ENCODE measurements at places on chromosomes 3 and 15.

DNA sequence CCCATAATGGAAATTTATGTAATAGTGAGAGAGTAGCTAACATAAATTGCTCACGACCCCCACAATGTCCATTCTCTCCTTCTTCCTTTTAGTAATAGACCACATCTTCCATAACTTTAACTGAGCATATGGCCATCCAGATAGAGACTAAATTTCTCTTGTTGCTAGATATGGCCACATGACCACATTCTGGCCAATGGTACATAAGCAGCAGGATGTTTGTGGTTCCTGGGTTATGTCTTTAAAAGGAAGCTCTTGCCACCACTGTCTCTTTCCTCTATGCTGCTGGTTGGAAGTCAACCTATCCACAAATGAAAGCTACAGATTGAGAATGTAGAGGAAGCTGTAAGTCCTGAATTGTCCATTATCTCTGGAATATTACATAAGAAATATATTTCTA is 59.7 kb upstream of the NPHP3 start:
- no peak for DNase-seq

DNA sequence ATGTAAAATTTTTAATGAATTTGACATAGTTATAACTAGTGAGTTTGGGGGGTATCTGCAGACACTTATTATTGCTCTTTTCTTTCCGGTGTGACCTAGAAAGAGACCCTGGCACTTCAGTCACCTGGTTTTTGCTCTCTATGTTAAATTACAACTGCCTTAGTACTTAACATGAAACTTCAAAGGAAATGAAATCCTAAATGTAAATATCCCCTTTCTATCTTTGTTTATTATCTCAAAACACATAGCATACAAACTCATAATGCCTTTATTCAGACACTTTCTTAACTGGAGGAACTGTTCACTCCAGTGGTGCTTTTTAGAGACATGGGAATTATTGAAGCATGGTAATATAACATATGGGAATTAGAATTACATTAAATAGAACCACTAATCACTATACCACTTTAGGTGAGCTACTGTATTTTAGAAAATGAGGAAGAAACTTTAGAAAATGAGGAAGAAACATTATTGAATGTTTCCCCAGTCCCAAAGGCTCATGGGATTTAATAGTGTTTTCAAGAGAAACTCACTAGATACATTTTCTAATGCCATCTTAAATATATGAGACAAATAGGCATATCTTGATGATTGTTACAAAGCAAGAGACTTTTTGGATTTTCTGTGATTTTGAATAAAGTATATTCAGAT is 119.5 kb upstream of the MLF1 start:
- DNase-seq: no peak

DNA sequence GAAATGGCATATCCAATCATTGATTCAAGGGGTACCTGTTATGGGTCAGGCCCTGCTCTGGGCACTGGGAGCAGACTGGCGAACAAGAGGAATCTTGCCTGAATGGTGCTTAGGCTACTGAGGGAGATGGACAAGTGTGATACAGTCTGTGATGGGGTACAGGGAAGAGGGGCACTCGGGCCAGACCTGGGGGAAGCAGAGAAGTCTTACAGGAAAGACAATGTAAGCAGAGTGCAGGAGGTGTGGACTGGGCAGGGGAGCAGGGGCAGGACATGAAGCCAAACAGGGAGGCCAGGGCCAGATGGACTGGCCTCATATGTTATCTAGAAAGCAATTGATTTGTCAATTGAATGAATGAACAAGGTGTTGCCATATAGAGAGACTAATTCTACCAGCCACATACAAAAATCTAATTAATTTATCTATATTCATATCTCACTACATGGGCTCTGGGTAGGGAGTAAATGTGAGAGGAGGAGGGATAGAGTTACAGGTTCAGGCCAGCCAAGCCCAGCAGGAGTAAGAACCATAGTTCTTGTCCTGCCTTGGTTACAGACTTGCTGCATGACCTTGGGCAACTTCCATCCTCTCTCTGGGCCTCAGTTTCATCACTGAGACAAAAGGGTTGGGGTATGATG is 3.6 kb upstream of the IGDCC4 start:
- no peak for DNase-seq

- DNase-seq: no peak
Measured at GRCh38 chr3:84904816-84905555, 53.8 kb upstream of the CADM2 start.

DNA sequence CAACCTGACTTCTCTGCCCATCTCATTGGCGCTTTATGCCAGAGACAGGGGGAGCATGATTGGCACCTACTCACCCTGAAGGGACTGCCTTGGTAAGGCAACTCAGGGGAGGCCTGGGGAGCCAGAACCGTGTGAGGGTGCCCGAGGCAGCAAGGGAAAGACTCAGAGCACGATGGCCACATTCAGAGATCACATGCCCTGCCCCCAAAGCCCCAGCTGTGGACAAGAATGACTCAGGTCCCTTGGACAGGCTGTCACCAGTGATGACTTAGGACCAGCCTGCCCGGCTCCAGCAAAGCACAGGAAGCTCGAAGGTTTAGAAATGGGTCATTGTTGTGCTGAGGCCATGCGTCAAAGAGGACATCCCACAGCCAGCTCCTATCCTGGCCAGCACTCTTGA is 49.1 kb upstream of the LIMD1 start:
- DNase-seq: no peak

- DNase-seq: no peak
Measured at GRCh38 chr3:100972867-100973266, 20.4 kb downstream of the ABI3BP start.

DNA sequence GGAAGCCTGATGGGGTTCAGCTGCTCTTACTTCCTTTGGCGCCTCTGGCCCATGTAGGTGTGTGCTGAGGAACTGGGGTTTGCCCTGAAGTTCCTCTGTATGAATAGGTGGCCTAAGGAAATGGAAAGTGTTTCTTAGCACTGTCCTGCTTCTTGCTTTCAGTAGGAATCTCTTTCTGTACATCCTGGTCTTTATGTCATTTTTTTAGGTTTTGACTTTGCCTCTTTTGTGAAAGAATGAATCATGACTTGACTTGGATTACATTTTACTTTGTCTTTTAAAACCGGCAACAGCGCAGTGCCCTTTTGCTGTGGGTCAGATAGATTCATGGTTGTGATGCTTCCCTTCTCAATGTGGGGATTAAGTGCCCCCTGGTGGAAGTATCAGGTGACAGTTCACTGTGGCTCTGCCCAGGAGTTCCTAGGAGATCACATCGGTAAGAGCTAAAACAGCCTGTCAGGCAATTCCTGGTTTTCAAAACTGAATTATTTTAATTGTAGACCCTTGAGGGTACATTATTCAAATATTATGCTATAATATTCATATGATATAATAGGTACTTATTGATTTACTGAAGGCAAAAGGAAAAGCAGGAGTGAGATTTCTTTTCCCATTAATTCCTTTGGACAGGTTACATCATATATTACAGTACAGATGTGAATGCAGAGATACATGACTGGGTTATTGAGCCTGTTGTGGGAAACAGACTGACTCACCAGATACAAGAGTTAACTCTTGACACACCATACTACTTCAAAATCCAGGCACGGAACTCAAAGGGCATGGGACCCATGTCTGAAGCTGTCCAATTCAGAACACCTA is 95.4 kb downstream of the HCN4 start:
- DNase-seq: peak; percentile 57

- no peak for DNase-seq
Measured at GRCh38 chr15:39752246-39752645, 30.4 kb downstream of the FSIP1 start.

DNA sequence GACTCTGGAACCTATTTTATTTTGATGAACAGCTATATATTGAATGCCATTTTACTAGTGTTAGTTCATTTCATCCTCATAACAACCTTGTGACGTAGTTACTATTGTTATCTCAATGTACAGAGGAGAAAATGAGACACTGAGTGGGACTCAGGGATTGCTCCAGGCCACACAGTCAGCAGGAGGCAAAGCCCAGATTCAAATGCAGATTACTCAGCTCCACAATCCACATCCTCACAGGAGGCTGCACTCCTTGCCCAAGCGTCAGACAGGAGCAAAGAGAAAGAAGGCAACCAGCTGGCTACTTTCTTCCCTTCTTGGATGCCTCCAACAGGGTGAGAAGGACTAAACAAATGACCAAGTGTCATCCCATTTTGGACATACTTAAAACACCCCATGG is 92.0 kb upstream of the CCDC54 start:
- DNase-seq: no peak

DNA sequence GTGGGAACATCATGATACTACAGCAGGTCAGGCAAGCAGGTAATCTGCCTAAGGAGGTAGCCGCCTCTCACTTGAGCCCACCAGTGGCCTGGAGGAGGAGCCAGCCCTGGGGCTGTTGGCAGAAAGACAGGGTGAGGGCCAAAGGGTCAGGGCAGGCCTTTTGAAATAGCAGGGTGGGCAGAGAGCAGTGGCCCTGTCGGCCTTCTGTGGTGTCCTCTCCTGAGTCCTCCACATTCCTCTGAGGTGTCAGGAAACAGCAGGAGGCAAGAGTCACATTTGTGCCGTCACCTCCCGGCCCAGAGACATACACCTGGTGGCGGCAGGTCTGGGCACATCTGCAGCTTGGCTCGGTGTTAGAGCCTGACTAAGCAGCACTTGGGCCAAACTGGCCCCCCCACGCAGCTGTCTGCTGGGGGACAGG is 3.9 kb upstream of the BNC1 start:
- no peak for DNase-seq

GRCh38 chr3:127786353-127787070 is 35.8 kb downstream of the MGLL start:
- DNase-seq: no peak

DNA sequence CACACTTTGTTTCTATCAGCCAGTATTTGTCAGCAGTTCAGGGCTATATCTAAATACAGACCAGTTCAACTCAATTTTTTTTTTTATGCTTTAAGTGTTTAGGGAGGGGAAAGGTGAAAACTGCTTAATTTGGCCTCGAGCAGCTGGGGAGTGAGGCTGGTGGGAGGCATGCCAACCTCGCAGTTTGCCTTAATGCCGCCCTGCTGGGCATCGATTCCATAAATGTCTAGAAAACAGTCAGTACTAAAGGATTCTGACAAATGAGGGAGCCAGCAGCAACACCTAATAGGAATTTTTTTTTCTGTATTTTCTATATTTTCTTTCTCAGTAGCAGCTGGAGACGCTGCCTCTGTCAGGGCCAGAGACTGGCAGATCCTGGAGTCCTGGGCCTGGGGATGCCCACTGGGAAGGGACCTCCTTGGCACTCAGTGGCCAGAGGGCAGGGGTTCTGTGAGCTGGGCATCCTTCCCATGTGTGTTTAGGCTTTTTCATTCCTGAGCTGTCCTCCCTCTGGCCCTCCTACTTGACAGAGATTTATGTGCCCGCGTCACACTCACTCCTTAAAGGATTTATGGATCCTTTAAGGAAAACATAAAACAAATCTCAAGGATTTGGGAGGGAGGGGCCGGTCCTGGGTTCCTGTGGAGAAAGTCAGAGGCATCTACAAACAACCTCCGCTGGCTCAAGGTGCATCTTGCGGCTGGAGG is 117.8 kb downstream of the WNT5A start:
- DNase-seq: no peak

DNA sequence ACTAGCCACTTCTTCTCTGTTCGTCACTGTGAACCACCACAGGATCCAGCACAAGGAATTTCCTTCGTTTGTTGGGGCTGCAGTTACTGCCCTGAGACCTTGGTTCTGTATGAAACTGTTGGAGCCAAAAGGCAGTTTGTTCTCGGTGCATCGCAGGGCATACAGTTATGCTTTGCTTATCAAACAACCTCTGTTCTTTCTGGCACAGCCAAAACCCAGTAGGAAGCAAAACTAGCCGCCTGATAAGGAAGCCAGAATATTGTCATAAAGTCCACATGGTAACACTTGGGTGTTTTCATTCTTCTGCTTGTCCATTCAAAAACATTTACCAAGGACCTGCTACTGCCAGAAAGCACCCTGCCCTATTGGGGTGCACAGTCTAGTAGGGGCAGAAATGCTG is 116.1 kb downstream of the RAB11A start:
- no peak for DNase-seq

DNA sequence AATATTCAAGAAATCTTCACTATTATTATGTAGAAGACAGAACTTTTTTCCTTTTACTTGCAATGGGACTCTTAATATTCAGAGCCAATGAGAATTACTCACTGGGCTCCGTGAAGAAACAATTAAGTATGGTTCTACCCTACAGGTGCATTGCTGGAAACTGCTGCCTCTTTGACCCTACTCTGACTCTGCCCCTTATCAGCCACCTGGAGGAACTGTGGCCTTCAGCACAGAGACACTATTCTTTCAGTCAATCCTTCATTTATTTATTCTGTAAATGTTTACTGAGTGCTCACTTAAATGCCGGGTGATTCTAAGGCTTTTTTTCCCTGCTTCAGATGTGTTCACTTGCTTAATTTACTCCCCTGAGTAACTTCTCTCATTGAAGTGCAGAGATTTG is 163.2 kb downstream of the SYNPR start:
- no peak for DNase-seq

DNA sequence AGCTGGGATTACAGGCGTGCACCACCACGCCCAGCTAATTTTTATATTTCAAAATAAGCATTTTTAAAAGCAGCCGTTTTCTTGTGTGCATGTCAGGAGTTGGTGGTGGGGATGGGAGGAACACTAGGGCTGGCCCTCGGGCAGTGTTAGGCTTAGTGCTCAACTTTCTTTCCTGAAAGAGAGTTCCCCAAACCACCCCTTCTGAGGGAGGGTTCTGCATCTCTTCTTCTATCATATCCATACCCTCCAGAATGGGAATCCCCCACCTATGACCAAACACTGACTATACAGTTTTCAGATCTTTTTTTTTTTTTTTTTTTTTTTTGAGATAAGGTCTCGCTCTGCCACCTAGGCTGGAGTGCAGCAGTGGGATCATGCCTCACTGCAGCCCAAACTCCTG is 12.5 kb downstream of the PFKFB4 start:
- DNase-seq: no peak
